NCI-H226 (cell line): ENCODE measurements at places on chromosomes 5 and 9.

DNA sequence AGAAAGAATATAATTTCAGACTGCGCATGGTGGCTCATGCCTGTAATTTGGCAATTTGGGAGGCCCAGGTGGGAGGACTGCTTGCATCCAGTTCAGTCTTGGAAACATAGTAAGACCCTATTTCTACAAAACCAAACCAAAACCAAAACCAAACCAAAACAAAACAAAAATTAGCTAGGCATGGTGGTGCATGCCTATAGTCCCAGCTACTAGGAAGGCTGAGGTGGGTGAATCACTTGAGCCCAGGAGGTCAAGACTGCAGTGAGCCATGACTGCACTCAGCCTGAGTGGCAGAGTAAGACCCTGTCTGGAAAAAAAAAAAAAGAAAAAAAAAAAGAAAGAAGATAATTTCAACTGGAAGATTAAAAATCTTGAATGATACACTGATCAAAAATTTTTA, 137.0 kb upstream of the ACOT12 start:
- DNase-seq, result no peak

GRCh38 chr9:114003351-114003750, 74.7 kb downstream of the AMBP start:
- DNase-seq, result no peak

- no peak for DNase-seq
Measured at GRCh38 chr5:55591686-55592085, 56.9 kb upstream of the PLPP1 start.

GRCh38 chr5:92401-93220, 643 bp downstream of the PLEKHG4B start:
- DNase-seq, result no peak

DNA sequence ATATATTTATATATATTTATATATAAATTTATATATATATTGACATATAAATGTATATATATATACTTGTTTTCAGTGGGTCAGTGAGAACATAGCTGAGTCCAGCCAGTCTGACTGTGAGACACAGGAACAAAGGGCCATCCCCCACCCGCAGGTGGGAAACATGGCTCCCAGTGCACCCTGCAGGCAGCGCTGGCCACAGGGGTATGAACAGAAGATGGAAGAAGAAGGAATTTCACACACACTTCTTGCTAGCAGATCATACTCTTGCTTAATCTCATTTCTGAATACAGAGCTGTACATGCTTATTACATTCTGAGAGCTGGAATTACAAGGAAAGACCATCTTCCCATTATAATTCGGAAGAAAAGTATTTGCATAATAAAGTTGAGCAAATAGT, 595.4 kb downstream of the IRX1 start:
- DNase-seq, result no peak

GRCh38 chr9:73121375-73121935, 30.2 kb upstream of the ANXA1 start:
- no peak for DNase-seq

DNA sequence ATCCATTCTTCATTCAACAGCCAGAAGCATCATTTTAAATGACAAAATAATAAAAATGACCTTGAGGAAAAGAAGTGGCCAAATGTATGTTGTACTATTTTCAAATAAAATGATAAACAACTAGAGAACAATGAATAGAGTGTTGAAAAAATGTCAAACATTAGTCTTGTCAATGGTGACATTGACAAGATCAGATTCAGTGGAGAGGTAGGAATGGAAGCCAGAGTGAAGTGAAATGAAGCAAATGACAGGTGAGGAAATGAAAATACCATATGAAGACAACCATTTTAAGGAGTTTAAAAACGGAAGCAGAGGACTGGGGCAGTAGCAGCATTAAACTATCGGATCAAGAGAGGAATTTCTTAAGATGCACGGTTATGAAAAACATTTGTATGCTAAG, 38.2 kb upstream of the COX7C start:
- DNase-seq, result no peak

GRCh38 chr9:80948066-80948465, 741.3 kb downstream of the TLE1 start:
- DNase-seq, result no peak

GRCh38 chr5:135547590-135548254, 12.0 kb upstream of the NEUROG1 start:
- DNase-seq, result no peak

GRCh38 chr5:34655354-34655991, 655 bp upstream of the RAI14 start:
- DNase-seq, result peak; percentile 27

DNA sequence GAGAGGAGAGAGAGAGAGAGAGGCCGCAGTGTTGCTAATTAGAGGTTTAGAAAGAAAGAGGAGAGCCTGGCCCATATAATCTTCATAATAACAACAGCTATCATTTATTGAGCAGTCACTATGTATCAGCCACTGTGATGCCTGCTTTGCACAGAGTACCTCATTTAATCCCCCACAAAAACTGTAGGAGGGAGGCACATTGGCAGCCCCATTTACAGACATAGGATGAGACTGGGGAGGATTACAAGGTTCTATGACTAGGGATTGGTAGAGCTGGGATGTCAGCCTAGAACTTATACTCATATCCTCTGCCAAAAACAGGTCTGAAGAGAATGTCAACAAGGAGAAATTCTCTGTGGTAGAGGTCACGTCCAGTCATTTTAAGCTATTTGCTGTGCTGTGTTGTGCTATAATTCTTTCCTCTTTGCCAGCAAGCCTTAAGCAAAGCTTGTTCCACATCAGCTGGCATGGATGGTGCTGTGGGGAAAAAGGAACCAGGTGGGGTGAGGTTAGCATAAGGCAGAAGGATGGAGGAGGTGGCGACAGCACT, 6.7 kb upstream of the GCNT4 start:
- DNase-seq, result no peak

- DNase-seq, result no peak
Measured at GRCh38 chr5:127957701-127958239, 125.8 kb upstream of the SLC12A2 start.

GRCh38 chr5:145403992-145404391, 431.1 kb downstream of the PRELID2 start:
- no peak for DNase-seq

DNA sequence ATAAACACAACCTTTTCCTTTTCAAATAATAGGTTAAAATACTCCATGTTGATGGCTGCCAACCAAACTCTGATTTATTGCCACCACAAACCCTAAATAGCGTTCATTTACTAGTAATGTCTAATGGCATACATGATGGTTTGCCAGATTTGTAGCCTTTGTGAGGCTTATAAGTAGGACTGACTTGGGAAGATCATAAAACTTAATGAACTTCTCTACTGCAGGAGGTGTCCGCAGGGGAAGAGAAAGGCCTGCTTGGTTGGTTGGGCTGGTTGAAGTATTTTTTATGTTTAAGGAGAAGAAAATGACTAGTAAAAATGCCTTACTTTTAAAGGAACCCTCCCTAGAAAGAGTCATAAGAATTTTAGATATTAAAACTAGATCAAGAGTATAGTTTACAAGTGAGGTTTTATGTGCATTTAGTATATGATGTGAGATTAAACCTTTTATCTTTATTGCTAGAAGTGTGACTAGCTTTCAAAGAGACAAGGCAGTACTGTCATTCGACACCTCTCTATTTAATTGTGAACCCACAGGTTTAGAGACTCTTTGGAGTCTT, 5.0 kb downstream of the PBX3 start:
- DNase-seq, result no peak

- peak; percentile 24 for DNase-seq
Measured at GRCh38 chr5:149450199-149450598, 71.1 kb upstream of the IL17B start.

DNA sequence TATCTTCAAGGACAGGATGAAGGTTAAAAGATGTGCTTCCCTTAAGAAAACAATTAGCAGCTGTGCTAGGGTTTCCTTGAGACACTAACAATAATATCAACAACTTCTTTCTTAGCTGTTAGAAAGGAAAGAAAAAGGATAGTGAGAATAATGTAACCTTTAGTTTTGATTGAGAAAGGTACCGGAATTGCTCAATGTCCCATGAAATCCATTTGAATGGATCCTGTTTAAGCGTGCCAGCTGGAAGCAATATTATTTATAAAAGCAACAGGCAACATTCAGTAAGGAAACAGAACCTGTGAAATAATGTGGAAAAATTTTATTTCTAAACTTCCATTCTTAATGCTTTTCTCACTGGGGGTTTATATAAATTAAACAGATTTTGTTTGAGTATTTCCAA, 120.9 kb downstream of the CCDC192 start:
- DNase-seq, result no peak

DNA sequence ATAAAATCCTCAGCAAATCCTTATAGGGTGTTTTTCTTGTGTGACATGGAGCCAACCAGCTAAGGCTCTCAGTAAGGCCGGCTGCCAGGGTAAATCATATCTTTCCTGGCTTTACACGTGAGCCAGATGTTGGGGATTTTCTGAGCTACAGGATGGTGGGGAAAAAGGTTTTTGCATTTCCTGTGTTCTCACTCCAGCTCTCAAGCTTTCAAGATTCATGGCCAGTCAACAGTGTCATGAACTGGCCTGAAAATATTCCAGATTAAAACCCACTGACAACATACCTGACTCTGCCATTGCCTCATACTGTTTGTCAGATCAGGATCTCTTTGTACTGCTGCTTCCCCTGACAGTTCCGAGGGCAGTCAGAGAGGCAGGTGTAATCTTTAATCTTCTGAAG, 306.9 kb downstream of the GLIS3 start:
- peak; percentile 62 for DNase-seq

DNA sequence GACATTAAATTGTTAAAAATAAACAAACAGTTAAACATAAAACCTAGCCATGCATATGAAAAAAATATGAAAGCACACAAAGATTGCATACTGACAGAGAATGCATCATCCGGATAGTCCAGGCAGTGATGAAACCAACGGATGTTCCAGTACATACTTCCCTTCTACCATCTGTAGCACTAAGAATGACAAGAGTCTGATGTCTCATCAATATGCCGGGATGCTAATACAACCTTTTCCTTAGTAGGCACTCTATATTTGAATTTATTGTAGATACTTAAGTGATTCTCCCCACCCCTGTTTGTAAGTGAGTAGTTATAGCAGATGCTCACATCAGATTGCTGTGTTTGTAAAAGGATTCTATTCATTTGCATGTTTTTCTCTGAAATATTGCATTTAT, 571.2 kb upstream of the WWC1 start:
- DNase-seq, result no peak

GRCh38 chr5:114223866-114224265, 138.0 kb upstream of the KCNN2 start:
- DNase-seq, result no peak

GRCh38 chr5:16464231-16464630, 1.4 kb downstream of the ZNF622 start:
- DNase-seq, result no peak

DNA sequence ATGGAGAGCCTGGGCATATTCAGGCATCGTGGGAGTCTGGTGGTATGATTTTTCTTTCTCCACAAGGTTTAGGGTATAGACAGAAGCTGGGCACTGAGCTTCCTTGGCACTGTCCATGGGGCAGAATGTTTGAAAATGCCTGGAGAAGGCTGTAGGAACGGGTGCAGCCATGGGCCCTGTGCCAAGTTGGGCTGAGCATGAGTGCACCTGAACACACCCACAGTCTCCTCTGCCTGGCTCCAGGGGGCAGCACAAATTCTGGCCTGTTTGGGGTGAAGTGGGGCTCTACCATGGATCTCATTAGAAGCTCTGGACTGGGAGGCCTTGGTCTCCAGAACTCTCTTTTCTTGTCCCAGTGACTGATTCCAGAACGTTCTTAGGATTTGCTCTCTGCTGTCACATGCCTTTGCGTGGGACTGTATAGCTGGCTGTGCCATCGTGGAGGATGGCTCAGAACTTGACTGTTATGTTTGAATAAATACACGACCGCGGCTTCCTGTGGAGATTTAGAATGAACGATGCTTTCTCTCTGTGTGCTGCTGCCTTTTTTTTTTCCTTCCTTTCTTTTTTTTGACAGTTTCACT, 229.8 kb downstream of the FANCC start:
- peak; percentile 20 for DNase-seq

GRCh38 chr5:154320224-154321089, 125.3 kb upstream of the SAP30L start:
- DNase-seq, result no peak

DNA sequence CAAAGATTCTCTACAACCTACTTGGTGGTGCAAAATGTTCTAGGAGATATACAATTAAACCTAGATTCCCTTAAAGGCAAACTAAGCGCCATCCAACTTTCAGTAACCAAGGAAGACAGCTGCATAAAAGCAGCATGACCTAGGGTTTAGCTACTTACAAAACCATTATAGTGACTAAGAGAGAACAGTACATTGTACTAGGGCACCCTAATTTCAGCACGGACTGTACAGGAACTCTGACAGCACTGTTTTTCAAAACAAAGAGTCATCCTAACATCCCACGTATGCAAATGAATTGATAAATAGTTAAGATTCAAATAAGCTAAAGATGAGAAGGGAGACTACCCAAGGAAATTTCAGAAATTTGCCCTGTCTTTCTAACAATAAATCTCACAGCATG, 30.0 kb downstream of the STRBP start:
- DNase-seq, result no peak

DNA sequence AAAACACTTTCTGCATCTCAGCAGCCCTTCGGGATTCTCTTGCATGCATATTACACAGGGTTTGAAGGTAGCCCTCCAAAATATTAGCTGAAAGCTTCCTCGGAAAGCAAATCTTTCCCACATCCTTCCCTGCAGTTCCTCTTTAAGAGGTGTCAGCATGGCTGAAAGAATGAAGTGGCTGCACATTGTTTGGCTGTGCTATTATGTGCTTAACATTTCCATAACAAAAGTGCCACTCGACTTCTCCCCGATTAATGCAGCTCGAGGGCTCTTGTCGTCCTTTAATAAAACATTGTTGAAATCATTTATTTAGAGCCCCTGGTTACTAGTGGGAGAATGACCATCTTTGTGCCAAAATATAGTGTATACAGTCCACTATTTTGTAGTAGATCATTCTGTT, 6.5 kb downstream of the GAS1 start:
- DNase-seq, result no peak

GRCh38 chr5:72463449-72464052, 43.7 kb downstream of the ZNF366 start:
- no peak for DNase-seq

DNA sequence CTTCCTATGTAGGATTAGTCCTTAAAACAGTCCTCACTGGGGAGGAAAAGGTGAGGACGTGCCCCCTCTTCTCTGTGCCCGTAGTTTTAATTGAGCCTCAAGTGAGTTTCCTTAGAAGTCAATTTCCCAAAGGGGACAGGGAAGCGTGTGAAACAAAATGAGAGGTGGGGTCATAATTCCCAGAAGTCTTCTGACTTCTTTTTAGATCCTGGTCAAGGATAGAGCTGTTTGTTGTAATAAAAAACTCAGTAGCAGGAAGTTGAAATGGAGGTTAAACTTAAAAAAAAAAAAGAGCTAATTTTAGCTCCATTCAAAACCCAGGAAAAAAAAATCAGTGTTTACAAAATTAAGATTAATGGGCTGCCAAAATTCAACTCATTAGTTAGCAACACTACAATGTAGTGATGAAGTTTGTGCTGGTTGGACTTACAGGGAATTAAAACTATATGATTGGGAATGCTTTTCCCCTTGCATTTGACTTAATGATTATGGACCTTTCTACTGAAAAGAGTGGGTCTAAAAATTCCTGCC, 158.3 kb upstream of the MEF2C start:
- DNase-seq, result no peak
